ENCODE measurements at places on chromosomes 12 and 14.

DNA sequence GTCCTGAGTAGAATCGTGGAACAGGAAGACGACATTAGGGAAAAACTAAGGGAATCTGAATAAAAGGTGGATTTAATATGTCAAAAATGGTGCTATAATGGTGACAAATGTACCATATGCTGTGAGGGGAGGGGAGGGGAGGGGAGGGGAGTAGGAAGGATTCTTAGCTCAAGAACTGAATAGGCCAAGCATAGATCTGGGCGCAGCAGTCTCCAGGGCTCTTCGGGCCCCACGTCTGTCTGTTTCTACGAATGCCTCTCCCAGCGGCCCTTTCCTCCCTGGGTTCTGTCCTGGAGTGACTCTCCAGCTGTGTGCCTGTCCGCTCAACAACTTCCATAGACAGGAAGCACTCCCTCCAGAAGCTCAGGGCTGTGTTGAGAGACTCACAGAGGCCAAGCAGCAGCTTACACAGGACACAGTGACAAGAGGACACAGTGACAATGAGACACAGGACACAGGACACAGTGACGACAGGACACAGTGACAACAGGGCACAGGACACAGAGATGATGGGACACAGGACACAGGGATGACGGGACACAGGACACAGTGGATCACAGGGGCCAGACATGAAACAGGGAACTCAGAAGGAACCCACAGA lies 42.4 kb upstream of the PPP2R5C start:
- DNase-seq, result no peak

- no peak for DNase-seq
Observed at GRCh38 chr12:64893961-64894360, 69.5 kb downstream of the TBC1D30 start.

GRCh38 chr12:67710582-67710981 lies 62.0 kb downstream of the DYRK2 start:
- DNase-seq, result no peak

DNA sequence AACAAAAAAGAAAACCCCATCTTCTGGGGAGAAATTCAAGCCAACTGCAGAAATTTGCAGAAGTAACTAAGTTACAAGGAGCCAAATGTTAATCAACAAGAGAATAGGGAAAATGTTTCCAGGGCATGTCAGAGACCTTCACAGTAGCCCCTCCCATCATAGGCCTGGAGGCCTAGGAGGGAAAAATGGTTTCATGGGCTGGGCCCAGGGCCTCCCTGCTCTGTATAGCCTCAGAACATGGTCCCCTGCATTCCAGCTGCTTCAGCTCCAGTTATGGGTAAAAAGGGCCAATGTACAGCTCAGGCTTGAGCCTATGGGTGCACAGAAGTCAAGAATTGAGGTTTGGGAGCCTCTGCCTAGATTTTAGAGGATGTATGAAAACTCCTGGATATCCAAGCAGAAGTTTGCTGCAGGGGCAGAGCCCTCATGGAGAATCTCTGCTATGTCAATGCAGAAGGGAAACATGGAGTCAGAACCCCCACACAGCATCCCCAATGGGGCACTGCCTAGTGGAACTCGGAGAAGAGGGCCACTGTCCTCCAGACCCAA lies 260.9 kb downstream of the DUSP6 start:
- DNase-seq, result no peak

DNA sequence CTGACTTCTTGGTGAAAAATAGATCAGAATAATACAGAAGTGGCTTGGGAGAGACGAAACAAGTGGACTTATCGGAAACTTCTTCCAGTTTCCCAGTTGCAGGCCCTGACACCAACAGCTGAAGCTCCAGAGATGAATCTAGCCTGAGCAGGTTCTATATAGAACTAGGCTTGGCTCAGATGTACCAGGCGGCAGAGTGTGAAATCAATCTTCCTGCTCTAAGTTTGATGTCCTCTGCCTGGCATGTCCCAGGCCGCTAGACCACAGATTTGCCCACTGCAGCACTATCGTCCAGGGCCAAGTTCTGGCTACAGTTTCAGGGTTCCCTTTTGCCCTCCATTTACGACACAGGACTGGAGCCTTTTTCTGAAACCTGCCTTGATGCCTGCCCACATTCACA lies 91.3 kb upstream of the PLEKHA5 start:
- no peak for DNase-seq

DNA sequence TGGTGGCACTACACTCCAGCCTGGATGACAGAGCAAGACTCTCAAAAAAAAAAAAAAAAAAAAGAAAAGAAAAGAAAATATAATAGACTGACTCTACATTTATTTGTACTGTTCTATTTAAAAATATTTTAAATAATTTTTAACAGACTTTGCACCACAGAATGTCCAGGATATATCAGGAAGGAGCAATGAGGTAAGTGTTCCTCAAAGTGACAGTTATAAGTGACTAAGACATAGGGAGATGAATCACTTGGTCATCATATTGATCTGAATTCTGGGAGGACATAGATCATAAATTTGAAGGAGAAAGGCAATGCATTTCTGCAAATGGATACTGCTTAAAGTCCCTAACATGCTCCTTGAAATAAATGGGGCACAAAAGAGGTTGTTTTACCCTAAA lies 221.5 kb downstream of the KCNC2 start:
- DNase-seq, result no peak

DNA sequence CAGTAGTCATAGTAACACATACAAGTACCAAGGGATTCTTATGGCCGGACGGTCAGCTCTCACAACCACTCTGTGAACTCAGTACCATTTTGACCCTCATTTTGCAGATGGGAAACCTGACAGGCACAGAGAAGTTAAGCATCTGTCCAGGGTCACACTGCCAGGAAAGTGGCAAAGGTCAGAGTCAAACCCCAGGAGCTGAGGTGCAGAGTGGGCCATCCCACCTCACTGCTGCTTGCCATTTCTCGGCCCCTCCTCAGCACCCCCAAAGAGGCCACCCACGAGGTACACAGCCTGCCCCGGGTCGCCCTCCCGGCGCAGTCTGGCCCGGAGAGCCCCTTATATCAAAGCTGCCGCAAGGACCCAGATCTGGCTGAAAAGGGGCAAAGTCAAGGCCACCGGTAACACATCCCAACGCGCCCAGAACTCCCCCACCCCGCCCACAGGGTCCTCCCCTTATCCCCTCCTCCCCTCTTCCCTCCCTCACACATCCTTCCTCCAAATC lies 1.7 kb downstream of the NCOR2 start:
- DNase-seq, result peak; percentile 57

DNA sequence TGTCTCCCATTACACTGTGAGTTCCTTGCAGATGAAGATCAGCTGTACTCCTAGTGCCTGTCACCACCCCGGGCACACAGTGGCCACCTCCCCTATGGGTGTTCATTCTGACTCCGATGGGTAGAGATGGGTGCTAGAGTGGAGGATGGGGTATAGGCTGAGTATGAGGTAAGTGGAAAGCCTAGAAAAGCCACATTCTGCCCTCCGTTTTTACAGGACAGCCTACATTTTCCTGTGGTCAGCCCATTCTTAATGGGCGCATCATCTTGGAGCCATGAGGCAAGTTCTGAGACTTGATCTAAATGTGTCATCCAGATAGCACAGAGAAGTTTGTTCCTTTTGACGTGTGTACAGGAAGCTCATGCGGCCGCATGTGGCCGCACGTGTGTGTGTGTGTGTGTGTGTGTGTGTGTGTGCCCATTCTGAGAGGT lies 166.7 kb upstream of the HIF1A start:
- DNase-seq, result no peak

DNA sequence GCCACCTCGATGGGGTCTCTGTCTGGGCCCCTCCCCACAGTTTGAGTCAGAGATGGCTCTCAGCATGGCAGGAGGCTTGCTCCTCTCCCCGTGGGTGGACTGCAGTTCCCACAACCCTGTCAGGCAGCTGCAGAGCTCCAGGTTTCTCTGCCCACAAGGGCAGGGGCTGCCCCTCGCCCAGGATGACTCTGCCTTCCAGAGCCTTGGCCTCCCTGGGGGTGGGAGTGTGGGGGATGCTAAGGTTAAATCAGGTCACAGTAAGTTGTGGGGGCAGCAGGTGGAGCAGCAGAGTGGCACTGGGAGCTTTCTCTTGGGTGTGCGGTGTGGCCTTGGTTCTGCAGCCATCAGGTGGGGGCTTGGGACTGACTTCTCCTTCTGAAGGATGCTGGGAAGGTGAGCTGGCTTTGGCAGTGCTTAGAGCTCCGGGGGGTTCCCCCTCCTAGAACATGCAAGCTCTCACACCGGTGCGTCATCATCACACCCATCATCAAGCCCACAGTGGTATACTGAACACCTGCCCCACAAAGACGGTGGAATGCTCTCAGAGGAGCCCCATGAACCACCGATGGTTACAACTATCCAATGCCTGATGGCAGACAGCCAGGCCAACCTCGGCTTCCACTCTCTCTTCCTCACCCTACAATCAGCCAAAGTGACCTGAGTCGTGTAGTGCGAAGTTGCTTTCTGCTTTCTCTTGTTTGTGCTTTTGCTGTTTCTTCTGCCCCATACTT lies 39.7 kb downstream of the ERH start:
- DNase-seq, result no peak

DNA sequence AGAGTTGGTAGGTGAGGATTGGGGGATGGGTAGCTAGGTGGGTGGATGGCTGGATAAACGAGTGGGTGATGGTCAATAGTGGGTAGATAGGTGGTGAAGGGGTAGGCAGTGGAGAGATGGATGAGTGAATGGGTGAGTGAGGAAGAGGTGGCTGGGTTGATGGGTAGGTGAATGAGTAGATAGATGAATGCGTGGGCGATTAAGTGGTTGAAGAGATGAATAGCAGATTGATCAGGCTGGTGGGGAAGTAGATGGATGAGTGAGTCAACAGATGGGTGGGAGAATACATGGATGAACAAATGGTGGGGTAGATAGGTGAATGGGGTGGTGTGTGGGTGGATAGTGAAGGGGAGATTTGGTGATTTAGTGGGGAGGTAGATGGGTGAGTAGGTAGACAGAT lies 51.1 kb downstream of the SYNE3 start:
- no peak for DNase-seq

- DNase-seq, result no peak
Observed at GRCh38 chr12:11069854-11070365, 7.8 kb upstream of the TAS2R46 start.

DNA sequence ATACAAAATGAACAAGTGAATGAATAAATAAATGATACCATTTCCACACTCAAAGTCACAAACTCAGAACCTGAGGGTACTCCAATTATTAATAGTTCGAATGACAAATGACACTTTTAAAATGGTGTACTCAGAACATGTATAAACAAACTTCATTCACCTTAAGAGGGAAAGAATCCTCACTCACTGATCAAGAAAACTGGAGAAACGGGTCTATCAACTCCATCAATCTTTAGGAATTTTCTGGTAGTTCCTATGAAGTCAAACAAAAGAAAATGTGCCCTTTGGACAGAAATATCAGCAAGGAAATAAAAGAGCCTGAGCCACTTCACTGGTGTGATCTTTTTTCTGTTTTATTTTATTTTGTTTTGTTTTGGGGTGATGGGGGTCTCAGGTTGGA lies 5.2 kb upstream of the NRDE2 start:
- no peak for DNase-seq

- DNase-seq, result no peak
Observed at GRCh38 chr12:7131502-7131866, 1.3 kb downstream of the CLSTN3 start.

- no peak for DNase-seq
Observed at GRCh38 chr14:49615776-49616175, 4.7 kb downstream of the RPL36AL start.

DNA sequence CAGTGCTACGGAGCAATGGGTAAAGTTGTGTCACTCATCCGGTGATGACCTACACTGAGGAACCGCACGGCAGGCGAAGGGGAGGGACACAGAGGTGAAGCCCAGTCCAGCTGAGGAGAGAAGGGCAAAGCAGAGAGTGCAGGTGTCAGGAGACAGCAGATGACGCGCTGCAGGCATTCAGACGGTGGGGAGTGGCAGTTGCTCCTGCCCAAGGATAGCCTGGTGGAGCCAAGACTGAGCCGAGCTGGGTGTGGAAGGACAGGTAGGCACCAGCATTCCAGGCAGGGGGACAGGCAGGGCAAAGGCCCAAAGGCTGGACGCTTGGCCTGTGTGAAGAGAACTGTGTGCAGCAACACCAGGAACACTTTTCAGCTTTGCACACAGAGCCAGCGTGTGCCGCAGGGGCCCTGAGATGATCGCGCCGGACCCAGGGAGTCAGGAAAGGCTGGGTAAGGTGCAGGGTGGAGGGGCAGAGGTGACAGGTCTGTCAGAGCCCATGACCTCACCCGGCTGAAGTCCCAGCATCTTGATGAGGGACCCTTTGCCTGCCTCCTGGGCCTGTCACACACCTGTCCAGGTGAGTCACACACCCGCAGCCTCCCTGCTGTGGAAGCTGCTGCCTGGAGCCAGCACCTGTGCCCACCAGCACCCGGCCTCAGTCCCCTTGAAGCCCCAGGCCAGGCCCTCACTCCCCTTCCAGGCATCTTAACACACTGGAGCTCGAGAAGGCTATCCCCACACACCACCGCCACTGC lies 48.4 kb downstream of the TSPAN11 start:
- DNase-seq, result no peak

DNA sequence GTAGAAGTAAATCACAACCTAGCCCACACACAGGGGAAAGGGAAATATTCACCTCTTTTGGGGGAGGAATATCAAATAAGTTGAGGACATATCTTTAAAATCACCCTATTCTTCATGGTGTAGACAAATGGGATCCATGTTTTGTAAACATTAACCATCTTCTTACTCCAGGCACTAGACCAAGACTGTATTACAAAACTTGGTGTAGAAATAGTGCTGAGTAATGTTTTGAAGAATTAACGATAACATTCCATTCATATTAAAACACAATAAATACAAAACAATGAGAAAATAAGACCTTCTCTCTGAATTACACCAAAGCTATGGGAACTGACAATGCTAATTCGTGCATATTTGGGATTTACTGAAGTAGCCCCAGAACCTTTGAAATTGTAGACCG lies 633.6 kb downstream of the BCL11B start:
- no peak for DNase-seq

- peak; percentile 62 for DNase-seq
Observed at GRCh38 chr14:21070083-21070609, at the start of gene ARHGEF40. TSS of gene ARHGEF40 (plus strand) at chr14:21070304. CDS start at chr14:21070397, 93 bp downstream.

GRCh38 chr12:110858848-110859247 lies 12.1 kb downstream of the CCDC63 start:
- no peak for DNase-seq

GRCh38 chr12:98211909-98212695 lies 303.3 kb upstream of the TMPO start:
- DNase-seq, result no peak

- no peak for DNase-seq
Observed at GRCh38 chr12:127343940-127344339, 923.0 kb upstream of the TMEM132C start.

DNA sequence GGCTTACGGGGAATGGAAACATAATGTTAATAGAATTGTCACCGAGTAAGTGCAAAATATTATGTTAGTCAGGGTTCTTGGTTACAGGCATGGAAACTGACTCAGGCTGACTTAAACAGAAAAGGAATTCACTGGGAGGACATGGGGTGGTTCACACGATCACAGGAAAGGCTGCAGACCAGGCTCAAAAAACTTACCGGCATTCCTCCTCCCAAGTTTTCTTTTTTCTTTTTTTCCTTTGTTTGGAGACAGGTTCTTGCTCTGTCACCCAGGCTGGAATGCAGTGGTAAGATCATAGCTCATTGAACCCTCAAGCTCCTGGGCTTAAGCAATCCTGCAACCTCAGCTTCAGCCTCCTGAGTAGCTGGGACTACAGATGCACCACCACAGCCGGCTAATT lies 11.9 kb upstream of the UBE2N start:
- DNase-seq, result no peak
